AG09319 (cell line): ENCODE measurements at places on chromosomes 7 and 10.
A peak's percentile ranks its signal among the peaks of the same experiment; 100 is the strongest.

DNA sequence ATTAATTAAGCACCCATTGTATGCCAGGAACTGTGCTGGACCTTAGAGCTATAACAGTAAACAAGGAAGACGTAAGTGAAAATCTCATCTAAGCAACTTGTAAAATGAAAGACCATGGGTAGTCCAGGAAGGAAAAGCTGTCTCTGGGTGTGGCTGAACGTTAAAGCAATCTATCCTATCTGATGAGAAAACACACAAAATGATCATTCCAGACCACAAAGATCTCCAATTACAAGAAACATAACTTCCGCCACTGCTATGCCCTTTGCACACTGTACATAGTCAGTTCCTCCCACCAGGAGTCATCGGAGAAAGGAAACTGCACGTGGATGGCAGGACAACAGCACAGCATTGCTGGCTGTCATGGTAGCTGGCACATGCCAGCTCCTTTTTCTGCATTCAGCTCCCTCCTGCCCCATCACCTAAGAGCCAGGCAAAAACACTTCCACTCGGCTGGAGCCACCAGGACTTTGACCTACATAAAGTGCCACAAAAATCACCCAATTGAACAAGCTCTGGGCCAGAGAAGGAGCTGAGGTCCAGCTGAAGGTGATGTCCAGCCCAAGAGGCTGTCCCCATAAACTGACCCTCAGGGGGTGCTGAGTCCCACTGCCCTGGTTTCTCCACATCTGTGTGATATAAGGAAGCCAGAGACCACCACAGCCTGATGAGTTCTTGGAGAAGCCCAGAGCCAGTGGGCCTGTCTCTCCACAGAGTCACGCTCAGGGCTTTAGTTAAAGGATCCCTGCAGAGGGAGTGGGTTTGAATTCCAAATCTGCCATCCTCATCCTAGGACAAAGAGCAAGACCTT lies 56.4 kb downstream of the STEAP1B start:
- no peak for DNase-seq

DNA sequence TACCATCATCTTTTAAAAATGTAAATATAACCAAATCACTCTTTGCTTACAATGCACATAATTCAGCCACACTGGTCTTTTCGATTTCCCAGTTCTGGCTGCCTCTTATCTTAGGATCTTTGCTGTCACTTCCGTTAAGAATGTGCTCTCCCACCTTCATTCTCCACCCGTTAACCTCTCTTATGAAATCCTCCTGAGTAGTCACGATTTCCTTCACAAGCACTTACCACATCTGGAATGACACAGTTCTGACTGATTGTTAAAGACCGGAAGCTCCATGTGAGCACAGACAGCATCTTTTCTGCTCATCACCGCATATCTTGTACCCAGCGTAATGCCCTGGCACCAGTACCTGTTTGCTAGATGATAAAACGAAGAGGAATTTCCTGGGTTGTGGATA lies 84.3 kb downstream of the CUL2 start:
- peak; percentile 54 for DNase-seq

DNA sequence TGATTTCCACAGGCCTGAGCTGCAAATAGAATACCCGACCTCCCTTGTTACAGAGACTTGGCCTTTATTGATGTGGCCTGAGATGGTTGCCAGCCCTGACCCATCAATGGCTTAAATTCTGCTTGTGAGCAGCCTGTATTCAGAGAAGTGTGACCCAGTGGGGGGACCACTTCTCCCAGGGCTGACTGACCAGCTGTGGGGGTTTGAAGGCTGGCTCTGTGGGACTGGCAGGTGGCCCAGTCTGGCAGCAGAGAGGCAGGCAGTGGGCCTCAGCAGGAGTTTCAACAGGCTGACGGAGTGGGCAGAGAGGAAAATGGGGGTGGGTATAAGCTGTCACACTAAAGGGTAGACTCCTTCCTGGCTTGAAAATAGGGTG lies 12.2 kb upstream of the PPIF start:
- no peak for DNase-seq

- no peak for DNase-seq
These were observed 753.2 kb downstream of the GRID1 start for GRCh38 chr10:85613391-85613790.

- DNase-seq: no peak
These were observed 132.9 kb upstream of the WNT16 start for GRCh38 chr7:121195874-121196273.

- DNase-seq: no peak
These were observed 2.1 kb downstream of the CASP7 start for GRCh38 chr10:113681533-113682470.

GRCh38 chr7:107150375-107151073 lies 18.3 kb upstream of the HBP1 start:
- peak; percentile 44 for DNase-seq
